Diencephalon (tissue), 1 donor: ENCODE measurements at places on chromosomes 2 and 18. TPM values are rescaled to one million over a fixed set of nuclear protein-coding genes. Genes with fewer than 3 reads are reported as not detected.

TMEM198 gene
- 13.8 TPM for total RNA-seq

LAMA1 gene
- 22.1 TPM for total RNA-seq

PLEK gene
- 3.7 TPM for total RNA-seq

HOXD9 gene
- total RNA-seq: not detected

ESPNL gene
- total RNA-seq: 0.23 TPM

PRKCE gene
- 52.1 TPM for total RNA-seq

TSPYL6 gene
- 0.23 TPM for total RNA-seq

TOGARAM2 gene
- total RNA-seq: 2.3 TPM

CYP1B1 gene
- total RNA-seq: 11.3 TPM

CUL3 gene
- total RNA-seq: 93.7 TPM

TMEM131 gene
- total RNA-seq: 36.2 TPM

ZC3H8 gene
- total RNA-seq: 21.2 TPM

ALPP gene
- total RNA-seq: not detected

CCDC102B gene
- total RNA-seq: 21.2 TPM

SRD5A2 gene
- total RNA-seq: 0.23 TPM

ACADL gene
- 4.8 TPM for total RNA-seq

NEU2 gene
- total RNA-seq: not detected

WNT10A gene
- 0.46 TPM for total RNA-seq

SP5 gene
- total RNA-seq: 2.3 TPM

SERPINB11 gene
- not detected for total RNA-seq

PRKD3 gene
- total RNA-seq: 36.4 TPM

RAB6D gene
- total RNA-seq: 3.0 TPM

CHRND gene
- total RNA-seq: 0.23 TPM

SP100 gene
- 5.3 TPM for total RNA-seq
